Heart right ventricle (tissue), 16 donors: ENCODE measurements at places on chromosomes 2 and 18.

GRCh38 chr2:137886083-137886831 is 78.0 kb upstream of the HNMT start:
- H3K27ac ChIP-seq, result no peak overlapping the region
- DNase-seq, result no peak
- H3K4me3 ChIP-seq, result no peak overlapping the region
- no peaks in the 10 kb centered on the region for H3K4me1 ChIP-seq
- H3K27me3 ChIP-seq, result peaks cover 7% of the 10 kb centered on the region

- H3K27ac ChIP-seq, result no peak overlapping the region
- H3K4me1 ChIP-seq, result no peaks in the 10 kb centered on the region
- no peaks in the 10 kb centered on the region for H3K36me3 ChIP-seq
- no peak for DNase-seq
- H3K4me3 ChIP-seq, result no peak overlapping the region
Measured at GRCh38 chr2:58906081-58906645, 665.0 kb upstream of the FANCL start.

DNA sequence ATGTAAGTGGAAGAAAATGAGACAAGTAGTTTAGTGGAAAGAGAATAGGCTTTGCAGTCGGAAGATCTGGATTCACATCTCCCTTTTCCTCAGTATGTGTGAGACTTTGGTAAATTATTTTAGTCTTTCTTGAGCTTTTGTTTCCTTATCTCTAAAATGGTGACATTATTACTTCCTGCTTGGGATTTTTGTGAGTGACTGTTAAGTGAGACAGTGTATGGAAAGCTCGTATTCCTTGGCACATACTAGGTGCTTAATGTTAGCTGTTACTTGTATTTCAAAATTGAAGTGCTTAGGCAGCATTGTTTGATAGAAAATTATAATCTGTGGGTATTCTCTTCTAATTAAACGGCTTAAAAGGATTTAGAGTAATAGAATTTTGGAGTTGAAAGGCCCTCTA is 2.0 kb downstream of the ZNF638 start:
- DNase-seq, result no peak
- H3K27me3 ChIP-seq, result no peaks in the 10 kb centered on the region
- H3K4me3 ChIP-seq, result peak overlapping the region; percentile 91

GRCh38 chr2:42762823-42763804 is 821 bp downstream of the OXER1 start:
- H3K27ac ChIP-seq, result no peak overlapping the region
- H3K27me3 ChIP-seq, result no peaks in the 10 kb centered on the region
- no peak for DNase-seq

DNA sequence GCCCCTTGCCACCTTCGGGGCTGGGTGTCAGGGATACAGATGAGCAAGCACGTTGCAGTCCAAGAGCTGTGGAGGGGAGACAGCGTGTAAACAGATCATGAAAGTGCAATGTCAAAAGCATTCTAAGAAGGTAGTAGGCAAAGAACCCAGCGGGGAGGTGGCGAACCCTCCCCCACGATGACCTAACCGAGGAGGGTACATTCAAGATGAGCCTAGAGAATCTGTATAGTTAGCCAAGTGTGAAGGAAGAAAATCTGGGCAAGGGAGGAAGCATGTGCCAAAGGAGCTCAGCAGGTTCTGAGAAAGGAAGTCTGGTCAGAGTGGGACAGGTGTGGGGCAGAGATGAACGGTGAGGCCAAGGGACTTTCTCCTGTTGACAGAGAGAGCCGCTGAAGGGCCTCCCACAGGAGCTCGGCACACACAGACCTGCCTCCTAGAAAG is 106.9 kb downstream of the SP3 start:
- no peaks in the 10 kb centered on the region for H3K27me3 ChIP-seq
- H3K4me1 ChIP-seq, result peaks cover 11% of the 10 kb centered on the region
- H3K4me3 ChIP-seq, result no peak overlapping the region
- no peak overlapping the region for H3K27ac ChIP-seq
- no peaks in the 10 kb centered on the region for H3K36me3 ChIP-seq
